ENCODE measurements at places on chromosomes 3 and 15. TPM values are rescaled to one million over a fixed set of nuclear protein-coding genes. Genes with fewer than 3 reads are reported as not detected.

DNA sequence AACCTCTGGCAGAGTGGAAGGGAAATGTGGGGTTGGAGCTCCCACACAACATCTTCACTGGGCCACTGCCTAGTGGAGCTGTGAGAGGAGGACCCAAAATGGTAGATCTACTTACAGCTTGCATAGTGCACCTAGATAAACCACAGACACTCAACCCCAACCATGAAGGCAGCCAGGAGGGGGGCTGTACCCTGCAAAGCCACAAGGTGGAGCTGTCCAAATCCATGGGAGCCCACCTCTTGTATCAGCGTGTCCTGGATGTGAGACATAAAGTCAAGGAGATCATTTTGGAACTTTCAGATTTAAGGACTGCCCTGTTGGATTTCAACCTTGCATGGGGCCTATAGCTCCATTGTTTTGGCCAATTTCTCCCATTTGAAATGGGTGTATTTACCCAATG lies 20.9 kb downstream of the TP63 start:
- DNase-seq, result peak; percentile 11

The AMOTL2 gene
- 99.8 TPM for total RNA-seq

- DNase-seq, result no peak
These were observed 46.9 kb downstream of the WNT5A start for GRCh38 chr3:55440104-55440708.

The OPA1 gene
- 118 TPM for total RNA-seq

The PEX5L gene
- 1.5 TPM for total RNA-seq

DNA sequence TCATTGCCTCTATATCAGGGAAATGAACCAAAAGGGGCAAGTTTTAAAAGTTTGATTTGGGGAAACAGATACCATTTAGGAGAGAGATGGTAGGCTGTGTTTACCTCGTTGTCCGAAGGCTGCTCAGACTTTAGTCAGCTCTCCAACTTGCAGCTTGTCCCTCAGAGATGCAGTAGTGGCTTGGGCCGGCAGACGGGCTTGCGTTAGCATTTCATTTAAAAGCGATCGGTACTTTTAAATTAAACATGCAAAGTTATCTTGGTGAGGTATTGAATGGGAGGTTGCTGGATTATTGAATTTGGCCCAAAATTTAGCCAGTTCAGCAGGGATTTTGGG lies 26.2 kb downstream of the EEFSEC start:
- no peak for DNase-seq

The ZBBX gene
- not detected for total RNA-seq

The FRG2C gene
- total RNA-seq, result not detected

DNA sequence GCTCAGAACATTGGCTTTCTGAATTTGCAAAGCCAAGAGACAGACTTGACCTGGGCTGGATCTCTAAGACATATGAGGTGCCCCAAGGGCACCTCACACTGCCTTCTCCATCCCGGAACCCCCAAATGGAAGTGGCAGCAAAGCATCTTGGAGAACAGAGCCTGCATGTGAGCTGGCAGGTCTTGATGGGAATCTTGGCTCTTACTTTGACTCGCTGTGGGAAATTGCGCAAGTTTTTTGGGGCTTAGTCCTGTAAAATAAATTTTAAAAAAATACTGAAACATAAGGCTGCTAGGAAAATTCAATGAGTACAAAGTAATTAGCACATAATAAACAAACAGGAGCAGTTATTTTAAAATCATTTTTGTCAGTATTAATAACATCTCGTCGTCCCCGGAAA lies 13.7 kb upstream of the SEC22A start:
- no peak for DNase-seq

DNA sequence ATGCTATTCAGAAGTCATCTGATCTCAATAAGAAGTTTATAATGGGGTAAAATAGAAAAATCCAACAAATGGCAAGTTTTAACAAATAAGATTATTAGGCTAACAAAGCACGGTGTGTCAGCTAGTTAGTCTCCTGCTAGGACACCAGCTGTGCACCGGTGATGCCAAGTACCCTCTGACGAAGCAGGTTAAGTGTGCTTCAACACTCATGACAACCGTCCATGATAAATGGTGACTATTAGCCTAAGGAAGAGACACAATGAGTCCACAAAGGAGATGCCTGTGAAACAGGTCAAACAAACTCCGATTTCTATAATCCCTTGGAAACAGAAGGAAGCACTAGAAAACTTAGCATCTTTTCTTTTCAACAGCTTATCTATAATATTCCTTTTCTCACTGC lies 36.5 kb downstream of the ATP13A3 start:
- no peak for DNase-seq

The LRRC31 gene
- total RNA-seq, result not detected

DNA sequence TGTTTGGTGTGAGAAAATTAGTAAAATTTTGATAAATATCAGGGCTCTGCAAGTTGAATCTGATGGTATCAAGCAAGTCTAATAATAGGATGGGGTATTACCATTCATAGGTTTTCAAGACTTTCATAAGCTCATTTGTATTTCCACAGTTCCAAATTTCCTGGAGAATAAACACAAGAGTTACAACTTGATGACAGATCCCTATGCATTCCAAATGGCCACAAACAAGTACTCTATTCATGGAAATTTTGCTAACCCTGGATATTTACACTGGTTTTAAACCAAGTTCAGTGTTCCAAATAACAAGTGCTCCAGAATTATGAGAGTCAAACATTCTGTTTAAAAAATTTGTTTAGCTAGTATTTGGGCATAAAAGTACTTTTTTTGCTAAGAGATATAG lies 75.0 kb upstream of the CNTN6 start:
- DNase-seq, result no peak

- no peak for DNase-seq
These were observed 169.3 kb upstream of the TPM1 start for GRCh38 chr15:62873203-62873602.

DNA sequence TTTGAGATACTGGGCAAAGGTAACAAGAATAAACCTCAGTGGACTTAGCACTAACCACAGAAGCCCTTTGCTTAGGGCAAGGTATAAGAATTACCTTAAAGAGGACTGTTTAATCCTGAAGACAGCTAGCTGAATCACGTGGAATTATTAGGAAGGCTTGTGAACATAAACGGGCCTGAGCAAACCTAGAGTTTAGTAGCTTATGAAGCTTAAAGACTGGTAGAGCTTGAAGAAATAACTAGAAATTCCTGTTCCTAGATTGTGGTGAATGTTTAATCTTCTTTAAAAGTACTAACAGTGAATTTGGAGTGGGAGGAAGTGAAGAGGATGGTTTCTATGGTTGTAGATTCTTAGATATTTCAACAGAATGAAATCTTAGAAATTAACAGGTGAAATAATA lies 428.9 kb upstream of the THRB start:
- DNase-seq, result no peak

The GOLGA8J gene
- total RNA-seq, result not detected
